Activated T-cell treated with anti-CD3 and anti-CD28 coated beads for 48 hours (primary cell): ENCODE measurements at places on chromosomes 1 and 21.

GRCh38 chr1:171286032-171286705 is 27.8 kb upstream of the FMO4 start:
- DNase-seq: no peak

DNA sequence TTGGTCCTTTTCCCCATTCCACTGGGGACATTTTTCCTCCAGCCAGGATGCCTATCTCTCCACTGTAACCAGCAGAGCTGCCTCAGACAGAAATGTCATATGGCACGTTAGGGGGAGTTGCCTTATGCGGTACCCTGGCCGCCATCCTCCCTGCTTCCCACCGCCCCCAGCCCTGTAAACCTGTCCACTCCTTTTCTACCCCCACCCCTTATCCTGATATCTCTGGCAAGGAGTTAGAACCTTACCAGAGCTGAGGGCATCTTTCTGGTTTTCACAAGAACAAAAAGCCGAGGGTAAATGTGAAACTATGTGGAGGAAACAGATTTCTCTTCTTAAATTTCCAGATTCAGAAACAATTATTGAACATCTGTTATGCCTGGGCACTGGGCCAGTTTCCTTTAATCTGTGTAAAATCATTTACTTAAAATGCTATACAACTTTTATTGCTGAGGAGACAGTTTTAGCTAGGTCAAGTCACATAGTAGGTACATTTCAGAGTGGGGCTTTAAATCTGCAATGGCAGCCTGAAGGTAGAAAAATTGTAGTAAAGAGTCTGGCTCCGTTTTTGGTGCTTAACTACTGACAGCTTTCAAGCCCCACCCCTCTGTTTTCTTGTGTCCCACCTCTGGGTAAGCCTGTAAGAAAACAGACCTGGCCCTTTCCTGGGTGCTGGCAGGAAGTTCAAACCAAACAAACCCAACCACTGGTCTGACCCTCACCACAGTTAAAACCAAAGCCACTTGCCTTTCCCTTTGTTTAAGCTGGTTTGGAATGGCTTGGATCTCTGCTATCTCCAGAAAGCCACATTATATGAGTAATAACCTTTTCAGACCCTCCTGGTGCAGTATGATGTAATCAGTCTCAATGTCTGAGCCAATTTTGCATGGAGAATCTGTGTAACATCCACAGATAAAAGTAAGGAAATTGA is 319.0 kb downstream of the HHAT start:
- no peak for DNase-seq

- DNase-seq: no peak
These were observed 1.1 kb downstream of the SERTAD4 start for GRCh38 chr1:210233495-210234328.

DNA sequence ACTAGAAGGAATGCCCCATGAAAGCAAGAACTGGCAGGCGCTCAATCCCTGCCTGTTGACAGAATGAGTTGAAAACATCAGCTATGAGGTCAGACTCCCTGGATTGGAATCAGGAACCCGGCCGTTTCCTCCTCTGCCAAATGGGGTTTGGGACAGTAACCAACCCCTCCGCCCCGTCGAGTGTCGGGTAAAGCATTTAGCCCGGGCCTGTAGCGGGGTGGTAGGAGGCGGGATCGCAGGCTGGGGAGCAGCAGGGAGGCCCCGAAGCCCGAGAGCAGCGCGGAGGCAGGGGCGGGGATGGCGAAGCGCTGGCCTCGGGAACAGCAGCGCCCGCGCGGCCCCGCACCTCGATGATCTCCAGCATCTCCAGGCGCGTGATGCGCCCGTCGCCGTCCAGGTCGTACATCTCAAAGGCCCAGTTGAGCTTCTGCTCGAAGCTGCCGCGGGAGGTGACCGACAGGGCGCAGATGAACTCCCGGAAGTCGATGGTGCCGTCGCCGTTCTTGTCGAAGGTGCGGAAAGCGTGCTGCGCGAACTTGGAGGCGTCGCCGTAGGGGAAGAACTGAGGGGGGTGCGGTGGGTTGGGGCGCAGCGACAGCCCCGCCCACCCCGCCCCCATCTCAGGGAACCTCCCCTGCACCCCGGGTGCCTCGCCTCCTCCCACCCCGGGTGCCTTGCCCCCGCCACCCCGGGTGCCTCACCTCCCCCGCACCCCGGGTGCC is 7.5 kb downstream of the HPCAL4 start:
- DNase-seq: no peak

GRCh38 chr1:61640531-61641530 is 84.1 kb downstream of the TM2D1 start:
- DNase-seq: no peak

- no peak for DNase-seq
These were observed 53.3 kb upstream of the PRRC2C start for GRCh38 chr1:171431994-171432393.

DNA sequence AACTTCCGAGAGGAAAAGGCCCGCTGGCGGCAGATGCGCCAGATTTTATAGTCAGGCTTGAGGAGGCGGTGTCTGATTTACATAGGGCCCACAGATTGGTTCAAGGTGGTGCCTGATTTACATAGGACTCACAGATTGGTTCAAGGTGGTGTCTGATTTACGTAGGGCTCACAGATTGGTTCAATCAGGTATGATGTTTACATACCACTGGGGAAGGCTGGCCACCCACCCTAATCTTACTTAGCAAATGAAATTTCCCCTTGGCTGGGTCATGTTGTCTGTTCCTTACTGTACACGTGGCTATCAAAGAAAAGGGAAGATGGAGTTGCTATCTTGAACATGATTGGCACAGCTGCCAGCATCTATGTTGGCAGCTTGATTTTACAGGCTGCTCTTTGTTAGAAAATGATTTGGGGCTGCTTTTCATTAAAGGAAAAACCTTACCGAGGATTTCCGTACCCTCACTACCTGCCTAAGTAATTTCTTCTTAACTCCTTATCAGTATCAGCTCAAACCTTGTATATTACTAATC is 96.3 kb downstream of the SETD4 start:
- DNase-seq: no peak

- DNase-seq: no peak
These were observed 792.3 kb upstream of the ADAMTS5 start for GRCh38 chr21:27759091-27759659.

GRCh38 chr1:172326136-172326535 is 94.3 kb upstream of the C1orf105 start:
- no peak for DNase-seq

- DNase-seq: no peak
These were observed 269.0 kb upstream of the USP24 start for GRCh38 chr1:55484173-55484572.

DNA sequence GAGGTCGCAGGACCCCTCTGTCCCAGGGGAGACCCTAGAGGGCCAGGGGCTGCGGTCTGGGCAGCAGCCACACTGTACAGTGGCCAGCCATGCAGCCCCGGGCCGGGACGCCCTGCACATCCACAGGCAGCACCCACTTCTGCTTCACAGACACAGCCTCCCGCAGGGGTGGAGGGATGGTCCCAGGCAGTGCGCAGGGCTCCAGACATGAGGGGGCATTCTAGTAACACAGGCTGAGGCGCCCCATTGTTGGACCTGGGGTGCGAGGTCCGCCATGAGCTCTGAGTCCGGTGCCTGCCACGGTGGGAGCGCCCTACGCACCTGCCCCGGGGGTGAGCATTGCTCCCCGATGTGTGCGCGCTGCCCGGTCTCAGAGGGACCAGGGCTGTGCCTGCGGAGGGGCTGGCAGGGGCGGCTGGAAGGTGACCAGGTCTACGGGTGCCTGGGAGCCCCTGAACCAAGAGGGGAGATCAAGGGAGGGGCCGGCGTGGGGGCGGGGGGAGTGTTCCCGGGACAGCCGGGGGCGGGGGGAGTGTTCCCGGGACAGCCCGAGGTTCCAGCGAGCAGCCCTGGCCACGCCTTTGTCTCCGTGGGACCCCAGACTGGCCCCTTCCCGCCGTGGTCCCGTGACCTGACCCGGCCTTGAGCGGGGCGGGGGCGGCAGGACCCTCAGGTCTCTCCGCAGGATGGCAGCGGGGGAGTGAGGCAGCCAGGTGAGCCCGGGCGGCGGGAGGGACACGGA is 4.5 kb downstream of the MMEL1 start:
- DNase-seq: no peak
